ENCODE measurements at places on chromosomes 3 and 15. TPM values are rescaled to one million over a fixed set of nuclear protein-coding genes. Genes with fewer than 3 reads are reported as not detected.

The PLSCR2 gene
- total RNA-seq = not detected

The TMEM108 gene
- total RNA-seq = not detected

The CPLX3 gene
- total RNA-seq = not detected

- H3K4me1 ChIP-seq = no peaks in the 10 kb centered on the region
- H3K36me3 ChIP-seq = no peaks in the 10 kb centered on the region
- H3K27ac ChIP-seq = no peak overlapping the region
- H3K4me3 ChIP-seq = no peak overlapping the region
Observed at GRCh38 chr3:179819379-179819778, 166.5 kb downstream of the USP13 start.

DNA sequence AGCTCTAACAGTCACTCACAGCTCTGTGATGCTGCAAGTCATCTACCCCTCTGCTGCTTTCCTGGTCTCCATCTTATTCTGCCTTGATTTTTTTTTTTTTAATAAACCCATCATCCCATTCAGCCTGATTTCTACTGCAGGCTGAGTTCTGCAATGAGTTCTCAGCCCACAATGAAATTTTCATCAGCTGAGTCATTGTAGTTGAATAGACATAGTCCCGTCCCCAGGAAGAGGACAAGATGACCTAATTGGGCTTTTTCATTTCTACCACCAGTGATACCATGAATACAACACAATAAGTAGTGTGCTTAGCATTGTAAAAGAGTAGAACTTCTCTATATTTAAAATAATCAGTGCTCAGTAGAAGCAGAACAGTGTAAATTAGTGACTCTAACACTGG is 59.3 kb downstream of the C3orf85 start:
- H3K4me1 ChIP-seq = no peaks in the 10 kb centered on the region
- no peaks in the 10 kb centered on the region for H3K27me3 ChIP-seq
- peaks cover 2% of the 10 kb centered on the region for H3K36me3 ChIP-seq
- H3K4me3 ChIP-seq = no peak overlapping the region
- no peak for DNase-seq

The ZBTB20 gene
- 5.1 TPM for total RNA-seq
